ENCODE measurements at places on chromosomes 13 and 19. TPM values are rescaled to one million over a fixed set of nuclear protein-coding genes. Genes with fewer than 3 reads are reported as not detected.

TEX101 gene
- total RNA-seq, result not detected

- peak; percentile 82 for DNase-seq
- no peak overlapping the region for H3K27ac ChIP-seq
- peaks cover 56% of the 10 kb centered on the region for H3K27me3 ChIP-seq
- H3K4me3 ChIP-seq, result peak overlapping the region; percentile 71
- peaks cover 27% of the 10 kb centered on the region for H3K4me1 ChIP-seq
- peaks cover 2% of the 10 kb centered on the region for H3K36me3 ChIP-seq
These were observed 2.8 kb downstream of the S1PR5 start for GRCh38 chr19:10514211-10515145.

DNA sequence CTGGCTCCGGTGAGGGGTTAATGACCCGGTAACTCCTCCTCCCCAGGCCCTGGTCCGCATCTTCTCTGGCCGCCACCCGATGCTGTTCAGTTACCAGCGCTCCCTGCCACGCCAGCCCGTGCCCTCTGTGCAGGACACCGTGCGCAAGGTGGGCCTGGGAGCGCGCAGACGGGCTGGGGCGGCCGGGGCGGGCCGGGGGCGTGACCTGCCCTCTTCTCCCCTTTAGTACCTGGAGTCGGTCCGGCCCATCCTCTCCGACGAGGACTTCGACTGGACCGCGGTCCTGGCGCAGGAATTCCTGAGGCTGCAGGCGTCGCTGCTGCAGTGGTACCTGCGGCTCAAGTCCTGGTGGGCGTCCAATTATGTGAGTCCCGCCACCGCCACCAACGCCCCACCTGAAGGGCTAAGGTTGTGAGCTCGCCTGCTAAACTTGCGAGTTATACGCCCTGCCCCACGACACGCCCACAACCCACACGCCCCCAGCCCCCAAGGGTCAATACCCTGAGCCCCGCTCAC lies 10.4 kb downstream of the CPT1C start:
- no peaks in the 10 kb centered on the region for H3K27me3 ChIP-seq
- H3K36me3 ChIP-seq, result no peaks in the 10 kb centered on the region
- H3K4me1 ChIP-seq, result no peaks in the 10 kb centered on the region

DNA sequence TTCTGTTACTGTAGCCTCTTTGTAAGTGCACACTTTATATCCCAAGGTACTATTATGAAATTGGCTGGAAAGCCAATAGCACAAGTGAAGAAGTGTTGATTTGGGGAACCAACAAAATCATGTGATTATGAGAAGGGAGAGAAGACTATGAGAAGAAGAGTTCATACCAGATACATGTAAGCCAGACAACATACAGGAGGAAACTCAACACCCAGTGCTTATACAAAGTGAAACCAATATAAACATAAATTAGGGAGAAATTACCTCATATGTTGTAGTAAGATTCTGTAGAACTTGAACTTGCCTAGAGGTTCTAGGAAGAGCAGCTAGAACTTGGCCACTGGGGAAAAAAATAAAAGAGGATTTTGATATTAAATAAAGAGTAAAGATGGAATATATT lies 17.4 kb downstream of the CPB2 start:
- H3K4me1 ChIP-seq, result peaks cover 2% of the 10 kb centered on the region
- no peak overlapping the region for H3K27ac ChIP-seq
- no peak for DNase-seq

PSG6 gene
- total RNA-seq, result not detected

- no peaks in the 10 kb centered on the region for H3K4me1 ChIP-seq
- H3K27me3 ChIP-seq, result no peaks in the 10 kb centered on the region
- no peak overlapping the region for H3K27ac ChIP-seq
- H3K36me3 ChIP-seq, result no peaks in the 10 kb centered on the region
These were observed 107.0 kb upstream of the GPR12 start for GRCh38 chr13:26867451-26868091.

PSG3 gene
- not detected for total RNA-seq

DNA sequence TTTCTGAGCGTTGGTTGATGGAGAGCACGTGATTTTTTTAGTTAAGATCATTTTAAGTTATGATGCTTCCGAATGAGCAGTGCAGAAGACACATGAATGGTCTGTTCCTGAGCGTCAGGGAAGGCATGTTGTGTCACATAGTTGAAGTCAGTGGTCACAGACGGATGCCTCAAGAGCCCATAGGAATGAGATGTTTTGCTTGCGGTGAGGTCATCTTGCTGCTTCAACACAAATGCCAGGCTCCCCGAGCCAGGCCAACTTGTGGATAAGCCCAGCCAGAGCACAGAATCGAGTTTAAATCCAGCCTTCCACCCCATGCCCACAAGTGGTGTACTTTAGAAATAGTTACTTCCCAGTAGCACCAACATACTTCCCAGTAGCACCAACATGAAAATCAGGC lies 5.4 kb downstream of the UPF3A start:
- no peak for DNase-seq
- no peaks in the 10 kb centered on the region for H3K27me3 ChIP-seq
- H3K27ac ChIP-seq, result no peak overlapping the region
- peaks cover 19% of the 10 kb centered on the region for H3K4me1 ChIP-seq
- H3K4me3 ChIP-seq, result no peak overlapping the region

TYROBP gene
- not detected for total RNA-seq

KLK5 gene
- not detected for total RNA-seq

- H3K27me3 ChIP-seq, result no peaks in the 10 kb centered on the region
- no peak overlapping the region for H3K4me3 ChIP-seq
- no peak overlapping the region for H3K27ac ChIP-seq
- no peaks in the 10 kb centered on the region for H3K36me3 ChIP-seq
- H3K4me1 ChIP-seq, result no peaks in the 10 kb centered on the region
These were observed 437.0 kb downstream of the SUCLA2 start for GRCh38 chr13:47564041-47564440.

SYCN gene
- not detected for total RNA-seq

TNNI3 gene
- total RNA-seq, result not detected

DNA sequence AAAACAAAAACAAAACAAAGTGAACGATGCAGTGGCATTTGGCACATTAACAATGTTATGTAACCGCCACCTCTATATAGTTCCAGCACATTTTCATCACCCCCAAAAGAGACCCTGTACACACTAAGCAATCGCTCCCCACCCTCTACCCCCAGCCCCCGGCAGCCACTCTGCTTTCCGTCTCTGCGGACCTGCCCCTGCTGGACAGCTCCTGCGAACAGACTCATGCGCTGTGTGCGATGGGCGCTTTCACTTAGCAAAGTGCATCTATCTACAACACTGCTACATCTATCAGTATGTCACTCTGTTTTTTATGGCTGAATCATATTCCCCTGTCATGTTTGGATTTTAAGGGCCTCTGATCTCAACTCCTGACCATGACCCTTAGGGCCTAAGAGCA lies 25.1 kb upstream of the TMEM160 start:
- peaks cover 12% of the 10 kb centered on the region for H3K4me1 ChIP-seq
- no peaks in the 10 kb centered on the region for H3K27me3 ChIP-seq
- peaks cover 66% of the 10 kb centered on the region for H3K36me3 ChIP-seq
- no peak overlapping the region for H3K4me3 ChIP-seq
- no peak for DNase-seq

- H3K4me1 ChIP-seq, result peaks cover 10% of the 10 kb centered on the region
- H3K27me3 ChIP-seq, result no peaks in the 10 kb centered on the region
- H3K36me3 ChIP-seq, result peaks cover 54% of the 10 kb centered on the region
- no peak overlapping the region for H3K4me3 ChIP-seq
- no peak overlapping the region for H3K27ac ChIP-seq
- DNase-seq, result no peak
These were observed 144.1 kb downstream of the PAN3 start for GRCh38 chr13:28282451-28282850.

DNA sequence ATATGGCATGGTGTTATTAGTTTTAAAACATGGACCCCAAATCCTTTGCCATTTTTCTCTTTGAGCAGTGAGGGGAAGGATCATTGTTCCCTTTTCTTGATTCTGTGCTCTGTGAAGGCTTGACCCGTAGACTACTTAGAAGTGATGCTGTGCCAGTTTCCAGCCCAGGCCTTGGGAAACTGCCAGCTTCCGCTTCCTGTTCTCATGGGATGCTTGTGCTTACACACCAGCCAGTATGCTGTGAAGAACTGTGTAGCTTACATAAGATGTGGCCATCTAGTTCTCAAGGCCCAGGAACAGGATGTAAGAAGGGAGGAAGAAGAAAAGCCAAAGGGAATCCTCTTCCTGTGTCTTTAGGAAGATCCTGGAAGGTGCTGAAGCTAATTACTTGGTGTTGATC lies 180.9 kb downstream of the PCCA start:
- DNase-seq, result no peak
- H3K36me3 ChIP-seq, result peaks cover 7% of the 10 kb centered on the region
- no peaks in the 10 kb centered on the region for H3K4me1 ChIP-seq
- no peak overlapping the region for H3K27ac ChIP-seq
- no peak overlapping the region for H3K4me3 ChIP-seq

MUC16 gene
- not detected for total RNA-seq

SELENOV gene
- not detected for total RNA-seq

- DNase-seq, result no peak
- peaks cover 2% of the 10 kb centered on the region for H3K27me3 ChIP-seq
- no peaks in the 10 kb centered on the region for H3K36me3 ChIP-seq
- H3K4me3 ChIP-seq, result no peak overlapping the region
- H3K4me1 ChIP-seq, result no peaks in the 10 kb centered on the region
These were observed 45.5 kb upstream of the FREM2 start for GRCh38 chr13:38641164-38641948.

DNA sequence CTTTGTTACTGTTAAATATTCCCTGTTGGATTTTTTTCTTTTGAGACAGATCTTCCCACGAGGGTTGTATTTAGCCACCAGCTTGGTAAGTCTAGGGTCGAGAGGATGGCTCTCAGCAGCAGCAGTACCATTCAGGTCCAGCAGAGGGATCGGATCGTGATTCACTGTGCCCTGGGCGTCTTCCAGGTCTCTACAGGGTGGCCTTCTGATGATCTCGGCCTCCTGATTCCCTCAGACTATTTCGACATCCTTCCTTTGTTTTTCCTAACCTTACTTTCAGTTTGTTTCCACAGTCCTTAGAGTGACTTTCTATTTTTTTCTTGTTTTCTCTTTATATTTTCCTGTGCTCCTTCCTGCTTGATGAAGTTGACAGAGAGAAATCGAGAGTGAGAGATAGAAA lies 1436.9 kb downstream of the UQCRFS1 start:
- H3K27me3 ChIP-seq, result no peaks in the 10 kb centered on the region
- no peak overlapping the region for H3K4me3 ChIP-seq
- no peak for DNase-seq
- H3K36me3 ChIP-seq, result peaks cover 51% of the 10 kb centered on the region
- no peaks in the 10 kb centered on the region for H3K4me1 ChIP-seq
- H3K27ac ChIP-seq, result no peak overlapping the region

ZNF284 gene
- total RNA-seq, result 1.2 TPM

PSG1 gene
- total RNA-seq, result not detected

PLK5 gene
- not detected for total RNA-seq

ZNF497 gene
- 0.79 TPM for total RNA-seq

GRCh38 chr13:110062077-110062776 lies 244.7 kb downstream of the COL4A1 start:
- no peaks in the 10 kb centered on the region for H3K36me3 ChIP-seq
- DNase-seq, result no peak
- no peak overlapping the region for H3K27ac ChIP-seq
- no peak overlapping the region for H3K4me3 ChIP-seq

- no peaks in the 10 kb centered on the region for H3K36me3 ChIP-seq
- no peak overlapping the region for H3K27ac ChIP-seq
- no peak overlapping the region for H3K4me3 ChIP-seq
- no peak for DNase-seq
- H3K27me3 ChIP-seq, result peaks cover 17% of the 10 kb centered on the region
These were observed 33.5 kb upstream of the ESD start for GRCh38 chr13:46830405-46831005.

DNA sequence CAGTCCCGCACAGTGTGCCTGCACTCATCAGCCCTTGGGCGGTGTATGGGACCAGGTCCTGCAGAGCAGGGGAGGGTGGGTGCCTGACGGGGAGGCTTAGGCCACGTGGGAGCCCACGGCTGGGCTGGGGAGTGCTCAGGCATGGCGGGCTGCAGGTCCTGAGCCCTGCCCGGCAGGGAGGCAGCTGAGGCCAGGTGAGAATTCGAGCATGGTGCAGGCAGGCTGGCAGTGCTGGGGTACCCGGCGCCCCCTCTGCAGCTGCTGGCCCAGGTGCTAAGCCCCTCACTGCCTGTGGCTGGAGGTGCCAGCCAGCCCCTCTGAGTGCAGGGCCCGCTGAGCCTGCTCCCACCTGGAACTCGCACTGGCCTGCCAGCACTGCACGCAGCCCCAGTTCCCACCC lies 630.9 kb upstream of the PCDH20 start:
- no peaks in the 10 kb centered on the region for H3K27me3 ChIP-seq
- DNase-seq, result no peak
- no peak overlapping the region for H3K4me3 ChIP-seq
- H3K4me1 ChIP-seq, result no peaks in the 10 kb centered on the region
- H3K36me3 ChIP-seq, result no peaks in the 10 kb centered on the region

DNA sequence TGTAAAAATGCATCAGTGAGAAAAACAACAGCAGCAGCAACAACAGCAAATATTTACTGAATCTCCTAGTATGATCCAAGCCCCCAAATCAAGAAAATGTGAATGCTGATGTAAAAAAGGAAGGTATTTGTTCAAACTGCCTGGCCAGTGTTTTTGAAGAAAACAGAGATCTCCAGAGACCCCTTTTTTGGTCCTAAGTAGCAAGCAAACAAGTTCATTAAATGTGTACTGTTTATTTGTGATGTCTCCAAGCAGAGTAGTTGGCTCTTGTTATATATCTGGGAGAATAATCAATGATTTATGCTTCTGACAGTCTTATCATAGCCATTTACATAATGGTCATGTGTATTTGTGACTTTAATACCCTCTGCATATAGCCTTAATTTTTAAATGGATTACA lies 50.7 kb downstream of the CDADC1 start:
- H3K4me1 ChIP-seq, result peaks cover 12% of the 10 kb centered on the region
- no peaks in the 10 kb centered on the region for H3K36me3 ChIP-seq
- H3K4me3 ChIP-seq, result no peak overlapping the region
- H3K27ac ChIP-seq, result no peak overlapping the region
- H3K27me3 ChIP-seq, result no peaks in the 10 kb centered on the region

IGFL2 gene
- total RNA-seq, result 0.40 TPM

DNA sequence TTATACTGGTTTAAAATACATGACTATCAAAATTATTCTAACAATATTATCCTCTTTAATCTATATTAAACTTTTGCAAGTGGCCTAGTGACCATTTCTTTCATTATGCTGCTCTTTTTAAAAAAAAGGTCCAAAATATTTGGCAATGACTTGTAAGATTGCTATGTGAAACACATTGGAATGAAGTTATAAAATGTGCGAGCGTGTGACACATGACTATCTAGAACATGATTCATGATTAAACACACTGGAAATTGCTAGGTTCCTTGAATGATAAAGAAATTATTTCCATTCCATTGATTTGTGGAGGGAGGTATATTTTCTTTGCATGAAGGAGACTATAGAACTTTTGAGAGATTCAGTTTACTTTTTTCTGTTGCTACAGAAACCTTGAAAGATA lies 739.1 kb downstream of the DIAPH3 start:
- no peaks in the 10 kb centered on the region for H3K36me3 ChIP-seq
- DNase-seq, result no peak
- H3K4me1 ChIP-seq, result no peaks in the 10 kb centered on the region
- no peak overlapping the region for H3K27ac ChIP-seq
- no peak overlapping the region for H3K4me3 ChIP-seq

BST2 gene
- total RNA-seq, result 153 TPM

- H3K36me3 ChIP-seq, result no peaks in the 10 kb centered on the region
- no peaks in the 10 kb centered on the region for H3K4me1 ChIP-seq
- H3K27ac ChIP-seq, result no peak within 1 kb of the TSS
- no peak for DNase-seq
These were observed at the start of gene SLC10A2 for GRCh38 chr13:103066079-103066780. Gene SLC10A2 (minus strand): TSS chr13:103066417. CDS start chr13:103066249, 168 bp downstream.

All from activated CD4-positive, alpha-beta T cell treated with anti-CD3 and anti-CD28 coated beads, Interleukin-2, amount 10 ng/mL, durations not matched to agents 24 days and 14 days (primary cell).